ENCODE measurements at places on chromosomes 13 and 19. TPM values are rescaled to one million over a fixed set of nuclear protein-coding genes. Genes with fewer than 3 reads are reported as not detected.

The PPAN gene
- total RNA-seq = 11.5 TPM

The TEKTIP1 gene
- not detected for total RNA-seq

The ZNF441 gene
- 7.3 TPM for total RNA-seq

The SULT2A1 gene
- not detected for total RNA-seq

The ODAD3 gene
- total RNA-seq = 0.26 TPM

The WDR87 gene
- total RNA-seq = not detected
